Epithelial cell of umbilical artery (primary cell): ENCODE measurements at places on chromosomes 5 and 9. TPM values are rescaled to one million over a fixed set of nuclear protein-coding genes. Genes with fewer than 3 reads are reported as not detected.

Gene DDX4
- not detected in 2 replicates for total RNA-seq

Gene SPINK4
- total RNA-seq: not detected in 2 replicates

Gene SLC25A2
- 0.15 TPM in 1 of 2 replicates, not detected in the other for total RNA-seq

Gene IRX4
- not detected in 2 replicates for total RNA-seq

Gene FST
- total RNA-seq: 45.5 and 47.7 TPM in 2 replicates

Gene GNAQ
- total RNA-seq: 33.1 and 41.3 TPM in 2 replicates

Gene RGS14
- 5.2 and 7.5 TPM in 2 replicates for total RNA-seq
